ENCODE measurements at places on chromosomes 6 and 20.

DNA sequence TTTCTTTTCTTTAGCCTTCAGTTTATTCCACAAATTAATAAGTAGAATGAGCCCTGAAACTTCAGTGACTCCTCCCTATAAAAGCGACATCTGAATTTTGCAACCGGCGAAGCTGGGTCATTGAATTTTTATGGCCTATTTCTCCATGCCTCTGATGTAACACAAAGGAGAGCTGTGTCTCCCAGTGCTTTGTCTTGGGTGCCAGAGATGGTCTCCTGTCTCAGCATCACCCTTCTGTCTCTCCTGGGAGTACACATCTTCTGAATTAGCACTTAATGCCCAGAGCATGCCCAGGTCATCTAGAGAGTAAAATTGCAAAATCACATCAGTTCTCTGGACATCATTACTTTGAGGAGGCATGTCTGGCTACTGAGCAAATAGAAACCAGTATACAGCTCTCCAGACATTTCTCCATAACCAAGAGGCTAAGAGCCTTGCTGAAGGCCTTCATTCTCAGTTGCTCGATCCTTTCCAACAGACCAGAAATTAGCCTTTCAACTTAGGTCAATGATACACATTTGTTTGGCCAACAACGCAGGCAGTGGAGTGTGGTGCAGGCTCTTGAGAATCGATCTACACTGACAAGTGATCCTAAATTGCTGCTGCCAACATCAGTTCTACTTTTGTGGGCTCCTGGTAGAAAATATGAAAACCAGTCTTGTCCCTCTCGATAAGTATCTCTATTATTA is 176.0 kb upstream of the FOXQ1 start:
- no peak for DNase-seq

GRCh38 chr6:80862756-80863155 is 756.3 kb downstream of the BCKDHB start:
- DNase-seq: no peak

DNA sequence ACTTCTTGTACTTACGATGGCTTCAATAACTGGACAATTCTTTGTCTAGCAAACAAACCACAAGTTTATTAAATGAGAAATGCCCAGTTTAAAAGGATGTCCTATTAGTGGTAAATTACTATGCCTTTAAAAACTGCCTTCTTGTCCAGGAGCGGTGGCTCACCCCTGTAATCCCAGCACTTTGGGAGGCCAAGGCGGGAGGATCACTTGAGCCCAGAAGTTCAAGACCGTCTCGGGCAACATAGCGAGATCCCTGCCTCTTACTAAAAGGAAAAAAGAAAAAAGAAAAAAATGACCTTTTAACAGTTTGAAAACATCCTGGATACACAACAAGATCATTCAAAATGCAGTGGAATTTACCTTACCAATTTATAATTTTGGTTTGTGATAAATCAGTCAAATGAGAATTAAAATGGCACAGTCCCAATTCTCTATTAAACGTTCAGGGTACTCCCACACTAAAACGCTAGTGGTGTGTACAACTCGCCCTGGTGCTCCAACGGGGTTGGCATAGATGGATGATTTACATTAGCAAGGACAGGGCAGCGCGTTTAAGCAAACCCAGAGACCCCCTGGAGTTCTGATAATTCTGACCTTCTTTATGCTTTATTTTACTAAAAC is 2.3 kb downstream of the ZBTB2 start:
- no peak for DNase-seq

DNA sequence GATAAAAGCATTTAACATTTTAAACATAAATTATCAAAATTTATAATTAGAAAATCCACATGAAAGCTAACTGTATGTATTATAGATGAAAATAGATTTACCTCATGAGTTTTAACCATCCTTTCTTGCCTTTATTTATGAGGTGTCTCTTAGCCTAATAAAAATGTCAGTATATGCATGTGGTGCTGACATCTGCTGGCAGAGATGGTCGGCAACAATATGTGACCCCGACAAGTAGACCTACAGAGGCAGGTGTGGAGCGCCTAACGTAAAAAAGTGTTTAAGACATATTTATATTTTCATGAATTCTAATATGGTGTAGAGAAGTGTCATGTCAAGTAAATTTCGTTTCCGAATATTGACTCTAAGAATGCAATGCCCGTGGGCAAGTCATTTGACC is 149.0 kb upstream of the FUT9 start:
- peak; percentile 0 for DNase-seq

DNA sequence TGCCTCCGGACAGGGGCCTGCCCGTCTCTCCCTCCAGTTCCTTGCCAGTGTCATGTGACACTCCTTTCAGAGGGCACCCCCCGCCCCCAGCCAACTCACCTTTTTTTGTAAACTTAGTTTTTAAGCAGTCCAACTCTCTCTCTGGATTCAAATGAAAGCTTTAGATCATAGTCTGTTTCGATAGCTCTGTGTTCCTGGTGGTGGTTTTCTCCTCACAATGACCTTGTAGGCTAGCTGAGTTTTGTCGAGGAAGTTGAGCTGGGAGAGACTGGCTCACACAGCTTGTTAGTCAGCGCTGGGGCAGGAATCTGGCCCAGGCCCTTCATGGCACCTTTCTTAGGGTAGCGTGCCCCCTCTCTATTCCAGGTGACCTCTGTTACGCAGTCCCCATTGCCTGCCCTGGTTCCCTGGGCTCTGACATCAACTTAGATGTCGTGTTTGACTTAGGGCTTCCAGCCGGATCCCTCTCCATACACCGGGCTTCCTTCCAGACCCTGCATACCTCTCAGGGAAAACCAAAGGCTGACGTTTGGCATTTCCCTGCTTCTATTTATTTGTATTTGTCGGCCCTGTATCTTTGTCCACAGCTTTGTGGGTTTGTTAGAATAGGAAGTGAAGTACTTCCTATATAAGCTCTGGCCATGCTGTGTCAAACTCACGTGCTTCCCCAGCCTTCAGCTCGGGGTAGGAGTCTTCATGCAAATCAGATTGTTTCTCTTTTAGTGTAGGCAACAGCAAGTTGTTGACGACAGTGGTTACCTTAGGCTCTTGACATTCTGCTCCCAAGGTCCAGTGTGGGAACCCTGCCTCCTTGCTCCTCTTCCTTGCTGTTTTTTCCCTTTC is 12.7 kb downstream of the IGF2R start:
- peak; percentile 95 for DNase-seq

DNA sequence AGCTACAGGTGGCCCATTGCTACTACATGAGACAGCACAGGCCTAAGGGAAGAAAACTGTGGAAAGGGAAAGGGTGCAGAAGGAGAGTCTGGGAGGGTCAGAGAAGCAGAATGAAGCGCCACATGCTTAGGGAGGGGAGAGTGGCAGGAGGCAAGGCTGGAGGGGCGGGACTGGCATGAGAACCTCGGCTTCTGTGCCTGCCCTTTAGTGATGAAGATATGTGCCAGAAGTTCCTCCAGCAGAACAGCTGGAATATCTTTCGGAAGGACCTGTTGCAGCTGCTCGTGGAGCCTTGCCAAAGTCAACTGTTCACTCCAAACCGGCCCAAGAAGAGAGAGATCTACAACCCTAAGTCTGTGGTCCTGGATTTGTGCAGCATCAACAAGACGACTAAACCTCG is 61.8 kb downstream of the CNBD2 start:
- no peak for DNase-seq

GRCh38 chr6:133218852-133219251 is 22.3 kb upstream of the EYA4 start:
- DNase-seq: no peak

- peak; percentile 62 for DNase-seq
These were observed 104.6 kb upstream of the EXOC2 start for GRCh38 chr6:797479-798077.

GRCh38 chr6:134480593-134480992 is 162.7 kb upstream of the SGK1 start:
- no peak for DNase-seq

DNA sequence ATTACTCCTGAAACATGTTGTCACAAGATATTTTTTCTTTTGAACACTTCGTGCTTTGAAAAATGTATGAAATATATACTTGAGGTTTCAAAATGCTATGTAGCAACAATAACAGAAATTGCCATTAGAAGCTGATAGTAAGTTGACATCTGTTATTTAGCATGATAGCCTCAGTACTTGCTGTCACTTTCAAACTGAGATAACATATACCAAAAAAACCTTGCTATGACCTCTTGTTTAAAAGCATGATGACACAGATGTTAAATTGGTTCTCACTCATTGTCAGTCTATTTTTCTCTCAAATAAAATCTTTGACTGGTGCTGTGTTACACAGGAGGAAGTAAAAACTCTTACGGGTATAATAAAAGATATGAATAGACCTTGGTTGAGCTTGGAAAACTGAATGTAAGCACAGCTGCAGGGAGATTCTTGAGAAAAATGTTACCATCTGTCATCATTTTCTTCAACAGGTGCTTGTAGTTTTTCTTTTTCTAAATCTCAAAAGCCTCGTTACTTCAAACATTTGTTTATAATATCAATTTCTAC is 18.6 kb downstream of the MOXD1 start:
- no peak for DNase-seq

DNA sequence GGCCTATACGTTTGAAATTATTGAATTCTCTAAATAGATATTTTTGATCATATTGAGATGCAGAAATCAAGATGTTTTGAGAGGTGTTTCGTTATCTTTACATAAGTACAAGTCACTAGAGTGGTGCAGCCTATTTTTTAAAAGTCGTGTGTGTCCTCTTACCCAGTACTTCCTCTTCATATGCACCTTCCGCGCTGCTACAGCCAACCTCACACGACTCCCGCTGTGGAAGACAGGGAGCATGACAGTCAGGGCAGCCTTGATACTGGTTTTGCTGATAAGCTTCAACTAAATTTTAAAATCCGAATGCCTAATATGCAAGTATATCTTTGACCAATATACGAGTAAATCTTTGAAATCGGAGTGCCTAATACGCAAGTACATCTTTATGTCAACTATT is 16.3 kb downstream of the ROS1 start:
- no peak for DNase-seq

DNA sequence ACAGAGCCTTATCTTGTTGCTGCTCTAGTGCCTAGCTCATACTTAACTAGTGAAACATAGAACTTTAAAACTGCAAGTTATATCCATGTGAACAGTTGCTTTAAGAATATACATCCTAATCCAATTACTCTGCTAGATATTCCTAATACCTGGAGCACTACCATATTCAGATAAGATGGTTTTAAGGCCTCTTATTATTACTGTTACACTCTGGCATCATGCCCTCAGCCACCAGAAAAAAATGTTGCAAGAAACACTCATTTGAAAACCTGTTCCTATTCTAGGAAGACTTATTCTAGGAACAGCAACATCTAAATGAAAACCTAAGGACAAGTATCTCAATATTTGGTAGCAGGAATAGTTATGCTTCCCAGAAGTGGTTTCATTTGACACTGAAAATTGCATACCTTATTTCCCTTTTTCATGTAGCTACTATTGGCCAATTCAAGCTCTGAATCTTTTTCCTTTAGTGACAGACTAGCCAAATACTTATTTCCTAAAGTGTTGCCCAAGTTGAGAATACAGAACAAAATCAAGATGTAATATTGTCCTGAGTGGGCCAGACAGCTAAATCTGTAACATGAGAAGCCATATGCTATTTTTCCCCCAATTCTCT is 4.8 kb upstream of the MTFR2 start:
- DNase-seq: no peak

GRCh38 chr6:130303431-130303830 is 62.4 kb upstream of the TMEM200A start:
- no peak for DNase-seq

- DNase-seq: no peak
These were observed 23.4 kb downstream of the CASP8AP2 start for GRCh38 chr6:89853068-89853467.

DNA sequence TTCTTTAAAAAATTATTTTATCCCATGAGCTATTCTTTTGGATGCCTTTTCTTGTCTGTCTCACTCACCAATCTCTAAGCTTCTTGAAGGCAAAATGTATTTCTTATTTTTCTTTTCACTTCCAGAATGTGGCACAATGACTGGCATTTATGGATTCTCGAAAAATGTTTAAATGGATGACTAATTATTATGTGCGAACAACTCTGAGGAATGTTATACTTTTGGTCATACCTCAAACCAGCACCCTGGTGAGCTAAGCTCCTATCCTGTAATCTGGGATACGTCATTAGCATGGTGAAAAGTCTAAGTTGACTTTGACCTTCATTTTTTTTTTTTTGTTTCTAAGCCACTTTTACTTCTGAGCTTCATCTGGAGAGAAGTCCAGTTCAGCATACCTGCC is 214.0 kb upstream of the CEP162 start:
- no peak for DNase-seq

DNA sequence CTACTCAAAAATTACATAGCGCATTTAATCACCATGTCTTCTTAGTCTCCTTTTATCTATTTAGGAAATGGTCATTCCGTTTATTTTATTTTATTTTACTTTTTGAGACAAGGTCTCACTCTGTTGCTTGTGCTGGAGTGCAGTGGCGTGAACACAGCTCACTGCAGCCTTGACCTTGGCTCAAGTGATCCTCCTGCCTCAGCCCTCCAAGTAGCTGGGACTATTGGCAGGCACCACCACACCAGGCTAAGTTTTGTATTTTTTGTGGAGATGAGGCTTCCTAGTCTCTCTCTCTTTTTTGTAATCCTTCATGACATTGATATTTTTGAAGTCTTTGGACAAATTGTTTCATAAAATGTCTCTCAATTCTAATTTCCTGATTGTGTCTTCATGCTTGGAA is 4.7 kb upstream of the MYLK4 start:
- DNase-seq: no peak

DNA sequence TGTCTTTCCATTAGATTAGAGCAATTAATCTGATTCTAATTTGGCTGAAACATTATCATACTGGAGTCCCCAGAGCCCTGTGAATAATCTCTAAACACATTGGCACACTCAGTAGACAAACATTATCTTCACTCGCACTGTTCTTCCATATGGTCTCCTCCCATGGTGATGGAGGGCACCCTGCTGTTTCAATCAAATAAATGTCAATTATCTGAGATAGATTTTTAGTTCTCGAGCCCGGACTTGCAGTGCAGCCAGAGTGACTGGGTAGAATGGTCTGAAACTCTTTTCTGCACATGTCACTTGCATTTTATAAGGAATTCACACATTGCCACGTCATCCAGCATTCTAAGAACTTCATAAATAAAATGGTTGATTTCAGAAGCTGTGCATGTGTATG is 90.6 kb upstream of the MAP3K7 start:
- DNase-seq: no peak

GRCh38 chr6:148593813-148594170 is 153.0 kb upstream of the UST start:
- no peak for DNase-seq

DNA sequence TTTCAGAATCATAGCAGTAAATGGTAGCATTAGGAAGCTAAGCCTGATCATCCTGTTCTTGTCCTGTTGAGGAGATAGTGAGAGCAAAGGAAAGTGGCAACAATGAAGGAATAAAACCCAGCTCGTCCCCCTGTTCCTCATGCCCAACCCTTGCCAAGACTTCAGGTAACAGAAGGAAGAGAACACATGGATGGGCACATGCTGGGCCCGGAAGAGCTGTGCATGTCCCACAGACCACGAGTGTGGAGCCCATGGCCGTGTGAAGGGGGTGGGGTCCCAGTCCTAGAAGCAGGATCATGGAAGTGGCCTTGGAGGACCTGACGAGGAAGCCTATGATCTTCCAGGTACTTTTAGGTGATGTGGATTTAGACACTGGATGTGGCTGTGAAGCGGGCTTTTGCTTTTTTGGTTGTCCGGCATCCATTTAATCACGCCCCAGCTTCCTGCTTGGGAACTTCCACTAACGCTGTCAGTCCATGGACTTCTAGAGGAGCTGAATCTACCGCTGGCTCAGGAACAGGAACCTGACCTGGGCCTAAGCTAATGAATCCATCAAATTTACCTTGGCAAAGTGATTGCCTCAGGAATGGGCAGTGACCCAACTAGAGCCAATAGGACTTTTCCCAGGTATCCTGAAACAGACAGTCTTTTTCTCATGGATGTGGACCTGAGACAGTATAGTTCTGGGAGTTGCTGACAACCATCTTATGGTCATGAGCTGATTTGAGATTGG is 79.3 kb upstream of the ARMC2 start:
- DNase-seq: no peak
